ENCODE measurements at places on chromosomes 5 and 9.
A peak's percentile ranks its signal among the peaks of the same experiment; 100 is the strongest.

GRCh38 chr9:136522314-136523237 lies 23.3 kb downstream of the NOTCH1 start:
- DNase-seq = no peak

- DNase-seq = no peak
Measured at GRCh38 chr9:2378816-2379215, 242.8 kb upstream of the VLDLR start.

GRCh38 chr9:134774410-134774809 lies 106.2 kb upstream of the FCN2 start:
- DNase-seq = no peak

DNA sequence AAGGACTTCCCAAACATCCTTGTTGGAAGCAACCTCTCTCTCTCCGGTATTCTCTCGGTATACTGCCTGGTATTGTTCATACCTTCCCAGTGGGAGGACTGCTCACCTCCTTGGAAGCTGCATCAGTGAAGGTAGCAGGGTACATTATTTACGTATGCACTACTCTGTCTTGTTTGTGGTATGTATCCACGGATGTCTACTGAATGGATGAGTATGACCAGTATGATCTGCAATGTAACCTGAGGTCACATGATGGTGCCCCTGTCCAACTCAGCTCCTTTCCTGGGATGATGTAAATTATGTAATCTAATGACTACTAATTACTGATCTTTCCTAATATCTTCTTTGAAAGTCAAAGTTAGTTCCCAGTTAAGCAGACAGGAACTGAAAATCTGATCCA lies 32.1 kb downstream of the CEMIP2 start:
- DNase-seq = no peak

DNA sequence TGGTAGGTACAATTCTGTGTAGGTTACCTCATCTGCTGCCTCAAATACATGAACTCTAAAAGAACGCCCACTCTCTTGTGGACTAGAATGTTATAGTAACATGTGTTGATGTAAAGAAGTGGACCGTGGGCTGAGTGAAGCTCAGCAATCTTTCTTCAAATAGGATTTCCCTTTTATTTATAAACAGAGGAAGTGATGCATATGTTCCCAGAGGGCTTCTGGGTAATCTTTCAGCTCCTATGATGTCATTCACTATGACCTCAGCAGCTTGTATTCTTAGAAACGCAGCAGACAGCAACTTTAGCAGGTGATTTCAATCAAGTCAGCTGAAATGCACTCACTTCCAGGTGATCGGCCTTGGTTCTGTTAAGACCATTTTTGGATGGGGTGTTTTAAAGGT lies 14.4 kb downstream of the F2RL2 start:
- DNase-seq = no peak

- DNase-seq = no peak
Measured at GRCh38 chr9:127905004-127905728, 5.8 kb upstream of the ST6GALNAC6 start.

DNA sequence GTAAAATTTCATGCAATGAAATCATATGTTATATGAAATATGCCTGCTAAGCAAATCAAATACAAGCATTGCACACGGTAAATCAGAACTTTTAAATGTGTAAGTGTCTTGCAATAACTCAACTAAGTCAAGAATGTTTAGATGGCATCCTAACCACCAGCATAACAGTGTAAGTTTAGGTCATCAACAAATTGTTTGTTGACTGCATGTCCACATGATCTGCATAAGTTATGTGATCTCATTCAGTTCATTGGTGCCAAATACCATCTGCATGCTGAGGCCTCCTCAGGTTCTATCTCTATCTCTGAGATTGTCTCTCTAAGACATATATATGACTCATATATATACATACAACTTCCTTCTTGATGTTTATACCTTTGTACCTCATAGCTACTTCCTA lies 159.6 kb upstream of the STK32A start:
- no peak for DNase-seq

DNA sequence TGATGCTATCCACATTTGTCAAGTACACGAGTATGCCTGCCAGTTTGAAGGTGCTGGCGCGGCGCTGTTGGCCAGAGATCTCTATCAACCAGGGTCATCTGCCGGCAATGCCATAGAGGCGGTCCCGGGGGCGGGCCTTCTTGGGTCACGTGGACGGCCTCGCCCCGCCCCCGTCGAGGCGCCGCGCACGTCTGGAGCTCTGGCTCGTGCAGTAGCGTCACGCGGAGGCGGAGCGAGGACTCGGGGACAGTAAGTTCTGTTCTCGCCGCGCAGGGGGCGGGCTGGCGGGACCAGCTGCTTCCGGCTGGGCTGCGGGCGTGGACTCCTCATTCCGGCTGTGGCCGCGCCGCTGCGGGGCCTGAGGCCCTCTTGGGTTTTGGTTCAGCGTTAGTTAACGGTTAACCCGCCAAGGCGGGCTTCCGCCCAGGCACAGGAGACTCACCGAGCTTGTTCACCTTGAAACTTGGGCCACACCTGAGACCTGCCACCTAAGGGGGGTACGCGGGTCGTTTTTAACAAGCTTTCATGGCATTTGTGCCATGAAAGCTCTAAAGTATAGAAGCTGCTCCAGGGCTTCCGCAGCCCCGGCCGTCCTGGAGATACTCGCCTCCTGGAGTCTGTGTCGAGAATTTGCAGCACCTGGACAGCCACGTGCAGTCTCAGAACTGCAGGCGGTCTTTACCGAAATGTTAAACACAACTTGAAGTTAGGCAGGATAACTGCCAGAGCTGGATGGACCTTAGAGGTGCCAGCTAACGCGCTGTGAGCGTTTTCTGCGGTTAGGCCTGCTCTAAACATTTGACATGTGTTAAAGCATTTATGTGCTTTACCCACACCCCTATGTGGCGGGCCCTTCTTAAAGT lies at the start of gene RFESD:
TSS of gene RFESD (plus strand) at position 209 of the 863 bp plus-strand sequence. CDS start 5,495 bp downstream, outside the sequence.
- DNase-seq = peak; percentile 92

GRCh38 chr5:119319401-119319800 lies 36.4 kb upstream of the TNFAIP8 start:
- no peak for DNase-seq
